ENCODE measurements at places on chromosomes 4 and X.

- no peak for DNase-seq
These were observed 575.6 kb upstream of the PITX2 start for GRCh38 chr4:111198446-111198845.

GRCh38 chr4:110002326-110002725 lies 89.6 kb downstream of the EGF start:
- DNase-seq = no peak

DNA sequence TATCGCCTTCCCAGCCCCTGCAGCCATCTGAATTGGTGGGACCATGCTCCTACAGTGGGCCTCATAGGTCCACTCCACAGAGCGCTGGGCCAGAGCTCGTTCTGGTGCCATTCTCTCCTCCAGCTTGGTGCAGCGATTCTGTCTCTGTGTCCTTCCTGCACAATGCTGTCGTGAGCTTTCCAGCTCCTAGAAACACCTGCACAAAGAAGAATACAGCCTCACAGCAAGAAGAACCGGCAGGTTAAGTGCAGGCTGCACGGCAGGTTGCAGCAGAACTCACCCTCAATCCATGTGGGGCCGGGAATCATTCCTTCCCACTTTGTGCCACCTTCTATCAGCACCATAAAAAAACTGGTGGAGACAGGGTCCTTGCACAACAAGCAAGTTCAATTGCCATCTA lies 101.2 kb upstream of the ENPP6 start:
- DNase-seq = no peak

- no peak for DNase-seq
These were observed 54.7 kb downstream of the CNGA2 start for GRCh38 chrX:151789179-151789800.

- no peak for DNase-seq
These were observed 117.1 kb upstream of the FRG1 start for GRCh38 chr4:189823591-189823990.

DNA sequence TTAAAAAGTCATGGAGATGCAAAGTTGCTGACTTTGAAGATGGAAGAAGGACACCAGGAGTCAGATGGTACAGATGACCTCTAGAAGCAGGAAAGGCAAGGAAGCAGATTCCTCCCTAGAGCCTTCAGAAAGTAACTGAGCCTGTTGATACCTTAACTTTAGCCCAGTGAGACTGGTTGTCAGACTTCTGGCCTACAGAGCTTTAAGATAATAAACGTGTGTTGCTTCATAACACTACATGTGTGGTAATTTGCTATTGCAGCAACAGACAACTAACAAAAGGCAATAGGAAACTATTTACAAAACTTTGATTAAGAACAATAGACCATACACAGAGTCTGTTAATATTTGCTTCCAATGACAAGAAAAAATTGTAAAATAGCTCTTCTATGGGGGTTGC lies 102.0 kb upstream of the USP38 start:
- no peak for DNase-seq

DNA sequence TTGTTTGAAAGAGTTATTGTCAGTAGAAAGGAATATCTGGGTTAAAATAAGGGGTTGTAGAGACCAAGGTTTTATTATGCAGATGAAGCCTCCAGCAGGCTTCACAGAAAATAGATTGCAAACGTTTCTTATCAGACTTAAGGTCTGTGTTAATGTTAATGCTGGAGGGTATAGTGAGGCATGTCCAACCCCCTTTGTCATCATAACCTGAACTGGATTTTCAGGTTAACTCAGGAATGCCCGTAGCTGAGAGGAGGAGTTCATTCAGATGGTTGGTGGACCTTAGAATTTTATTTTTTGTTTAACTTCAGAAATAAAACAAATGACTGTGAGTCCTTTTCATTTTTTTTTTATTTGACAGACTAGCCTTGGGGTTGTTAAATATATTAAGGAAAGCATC lies 354.1 kb downstream of the GPM6A start:
- DNase-seq = no peak

DNA sequence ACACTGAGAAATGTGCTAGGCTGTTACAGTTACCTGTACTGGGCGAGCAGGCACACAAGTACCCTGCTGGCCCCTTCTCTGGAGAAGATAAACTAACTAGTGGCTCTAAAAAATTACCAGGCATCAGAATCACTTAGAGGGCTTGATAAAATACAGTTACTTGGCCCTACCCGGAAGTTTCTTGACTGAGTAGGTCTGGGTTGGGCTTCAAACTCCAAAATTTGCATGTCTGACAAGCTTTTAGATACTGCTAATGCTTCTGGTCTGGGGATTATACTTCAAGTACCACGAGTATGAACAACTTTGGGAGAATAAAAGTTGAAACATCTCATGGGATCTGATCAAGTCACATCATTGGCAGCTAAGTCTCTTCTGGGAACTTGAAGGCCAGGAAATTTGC lies 30.8 kb downstream of the CEP135 start:
- no peak for DNase-seq

GRCh38 chr4:6444582-6444981 lies 27.8 kb downstream of the PPP2R2C start:
- DNase-seq = no peak

DNA sequence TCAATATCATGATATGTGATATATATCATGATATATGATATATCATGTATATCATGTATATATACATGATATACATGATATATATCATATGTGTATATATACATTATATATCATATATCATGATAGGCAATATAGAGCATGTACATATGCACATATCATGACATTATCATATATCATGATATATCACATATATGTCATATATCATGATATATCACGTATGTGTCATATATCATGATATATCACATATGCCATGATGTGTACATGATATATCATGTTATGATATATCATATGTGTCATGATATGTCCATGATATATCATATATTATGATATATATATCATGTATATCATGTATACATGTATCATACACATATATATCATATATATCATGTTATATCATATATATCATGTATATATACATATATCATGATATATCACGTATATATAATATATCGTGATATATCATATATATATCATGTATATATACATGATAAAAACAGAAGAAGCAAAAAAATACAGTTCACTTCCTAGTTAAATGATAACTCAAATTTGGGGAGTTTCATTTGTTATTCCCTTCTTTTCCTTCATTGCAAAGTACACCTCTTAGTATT lies 670.1 kb upstream of the EPHA5 start:
- no peak for DNase-seq

GRCh38 chr4:78671903-78672815 lies 104.0 kb upstream of the BMP2K start:
- DNase-seq = no peak

- DNase-seq = peak; percentile 40
These were observed 21.6 kb upstream of the PDCL2 start for GRCh38 chr4:55613621-55614020.

- no peak for DNase-seq
These were observed 490.3 kb upstream of the TECRL start for GRCh38 chr4:64899563-64899962.

GRCh38 chr4:52956691-52957090 lies 94.6 kb downstream of the RASL11B start:
- no peak for DNase-seq

GRCh38 chr4:10343656-10344055 lies 113.6 kb downstream of the ZNF518B start:
- no peak for DNase-seq

- no peak for DNase-seq
These were observed 15.3 kb downstream of the SOWAHB start for GRCh38 chr4:76882630-76883029.

- DNase-seq = no peak
These were observed 192.5 kb upstream of the GATB start for GRCh38 chr4:151953312-151953711.

- DNase-seq = peak; percentile 2
These were observed 551.4 kb downstream of the IQCM start for GRCh38 chr4:149264093-149264733.

DNA sequence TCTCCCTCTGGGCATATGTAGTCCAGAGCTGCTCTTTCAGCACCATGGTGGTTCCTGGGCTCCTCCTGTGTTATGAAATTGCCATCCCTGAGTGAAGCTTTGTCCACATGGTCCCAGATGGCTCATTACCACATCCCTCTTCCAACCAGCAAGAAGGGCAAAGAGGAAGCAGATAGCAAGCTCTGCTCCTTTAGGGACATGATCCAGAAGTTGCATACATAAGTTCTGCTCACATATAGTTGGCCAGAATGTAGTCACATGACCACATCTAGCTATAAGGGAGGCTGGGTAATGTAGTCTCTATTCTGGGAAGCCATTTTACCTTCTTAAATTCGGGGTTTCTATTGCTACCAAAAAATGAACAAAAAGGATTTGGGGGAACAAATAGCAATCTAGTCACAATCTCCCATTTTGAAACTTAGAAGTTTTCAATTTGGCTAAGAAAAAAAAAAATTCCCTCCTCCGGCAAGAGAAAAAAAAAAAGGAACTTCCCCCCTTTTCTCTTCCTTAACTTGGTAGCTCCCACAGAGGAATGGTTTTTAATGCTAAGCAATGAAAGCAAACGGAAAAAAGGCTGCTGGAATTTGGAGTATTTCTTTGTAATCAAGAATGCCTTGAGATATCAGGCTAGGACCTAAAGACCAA lies 88.2 kb upstream of the USP9X start:
- DNase-seq = peak; percentile 43

DNA sequence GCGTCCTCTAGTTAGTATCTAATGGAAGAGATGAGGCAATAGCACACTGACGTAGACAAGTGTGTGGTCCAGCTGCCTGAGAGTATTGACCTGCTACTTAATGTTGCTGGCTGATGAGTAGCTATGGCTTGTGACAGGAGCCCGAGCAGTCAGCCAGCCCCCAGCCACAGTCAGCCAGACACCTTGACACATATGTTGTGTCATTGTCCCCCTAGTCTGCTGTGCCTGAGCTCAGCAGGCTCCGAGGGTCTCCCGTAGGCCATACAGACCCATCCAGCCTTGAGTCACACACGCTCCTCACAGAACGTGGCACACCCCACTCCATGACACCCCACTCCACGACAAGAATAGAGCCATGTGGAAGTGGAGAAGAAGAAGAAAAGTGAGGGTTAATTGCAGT lies 362.1 kb downstream of the UNC5C start:
- no peak for DNase-seq

GRCh38 chr4:76996445-76996844 lies 46.9 kb downstream of the SEPTIN11 start:
- no peak for DNase-seq

- no peak for DNase-seq
These were observed 665 bp downstream of the RBM41 start for GRCh38 chrX:107117993-107118321.

DNA sequence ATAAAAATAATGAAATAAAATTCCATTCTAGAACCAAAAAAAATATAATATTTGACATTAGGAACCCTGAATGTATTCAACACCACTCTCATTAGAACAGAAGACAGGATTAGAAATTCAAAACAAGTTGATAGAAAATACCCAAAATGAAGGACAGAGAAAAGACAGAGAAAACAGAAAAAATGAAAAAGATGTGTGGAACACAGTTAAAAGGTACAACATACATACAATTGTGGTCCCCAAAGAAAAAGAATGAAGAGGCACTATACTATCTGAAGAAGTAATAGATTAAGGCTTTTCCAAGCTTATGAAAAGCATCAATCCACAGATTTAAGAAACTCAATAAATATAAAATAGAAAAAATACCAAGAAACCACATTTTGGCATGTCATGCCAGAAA lies 16.4 kb downstream of the ANKRD50 start:
- DNase-seq = no peak

DNA sequence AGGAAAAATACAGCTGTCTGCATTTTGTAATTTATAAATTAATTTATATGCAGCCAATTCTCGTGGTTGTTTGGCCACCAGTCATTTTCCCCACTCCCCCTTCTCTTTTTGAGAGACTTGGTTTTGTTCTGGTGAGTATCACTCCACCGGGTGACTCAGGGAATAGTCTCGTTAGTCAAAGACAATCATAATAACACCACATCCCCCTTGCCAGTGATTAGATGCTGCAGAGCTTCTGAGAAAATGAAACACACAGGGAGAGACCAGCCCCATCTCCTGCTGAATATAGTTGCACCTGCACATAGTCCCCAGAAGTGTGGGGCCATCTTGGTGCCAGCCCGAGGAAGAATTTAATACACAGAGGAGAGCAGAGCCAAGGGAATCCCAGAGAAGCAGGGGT lies 8.0 kb upstream of the FNIP2 start:
- no peak for DNase-seq

- DNase-seq = peak; percentile 44
These were observed 47.4 kb downstream of the REPS2 start for GRCh38 chrX:16993791-16994318.

- DNase-seq = no peak
These were observed 55.4 kb downstream of the PKD2 start for GRCh38 chr4:88062843-88063242.

DNA sequence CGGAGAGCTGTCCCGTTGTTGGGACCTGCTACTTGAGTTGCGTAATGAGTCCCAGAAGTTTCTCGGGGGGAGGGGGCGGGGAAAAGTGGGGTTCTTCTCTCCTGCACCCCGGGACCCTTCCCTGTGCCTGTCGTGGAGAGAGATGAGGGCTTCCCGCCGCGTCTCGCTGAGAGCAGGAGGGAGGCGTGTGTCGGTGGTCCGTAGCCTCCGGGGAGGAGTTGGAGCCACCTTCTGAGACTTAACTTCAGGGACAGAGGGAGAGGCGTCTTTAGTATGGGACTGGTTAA lies 698 bp downstream of the AFF1 start:
- peak; percentile 64 for DNase-seq

DNA sequence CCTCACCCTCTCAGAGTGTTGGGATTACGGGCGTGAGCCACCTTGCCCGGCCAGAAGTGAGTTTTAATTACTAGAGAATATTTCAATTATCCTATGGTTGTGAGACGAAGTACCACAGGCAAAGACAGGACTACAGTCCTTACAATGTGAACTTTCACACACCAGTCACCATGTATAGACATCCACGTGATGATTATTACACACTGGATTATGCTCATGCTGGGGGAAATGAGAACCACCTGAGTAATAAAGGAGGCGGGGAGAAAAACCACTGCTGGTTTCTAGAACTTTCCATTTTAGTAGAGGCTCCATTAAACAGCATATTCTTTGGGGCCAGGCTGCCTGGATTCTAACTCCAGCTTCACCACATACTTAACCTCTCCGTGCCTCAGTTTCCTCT lies 42.5 kb upstream of the TLR2 start:
- no peak for DNase-seq

DNA sequence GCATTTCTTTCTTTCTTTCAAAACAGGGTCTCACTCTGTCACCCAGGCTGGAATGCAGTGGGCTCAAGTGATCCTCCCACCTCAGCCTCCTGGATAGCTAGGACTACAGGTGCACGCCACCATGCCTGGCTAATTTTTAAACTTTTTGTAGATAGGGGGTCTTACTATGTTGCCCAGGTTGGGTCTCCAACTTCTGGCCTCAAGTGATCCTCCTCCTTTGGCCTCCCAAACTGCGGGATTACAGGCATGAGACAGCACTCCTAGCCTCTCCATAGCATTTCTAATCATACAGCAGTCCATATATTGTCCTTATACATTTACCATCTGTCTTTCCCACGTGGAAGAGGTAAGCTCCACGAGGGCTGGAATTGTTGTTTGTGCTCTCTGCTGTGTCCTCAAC lies 2.0 kb upstream of the FHIP1A start:
- no peak for DNase-seq

Measured in H7 (cell line).